ENCODE measurements at places on chromosomes 7 and 10. TPM values are rescaled to one million over a fixed set of nuclear protein-coding genes. Genes with fewer than 3 reads are reported as not detected.

DNA sequence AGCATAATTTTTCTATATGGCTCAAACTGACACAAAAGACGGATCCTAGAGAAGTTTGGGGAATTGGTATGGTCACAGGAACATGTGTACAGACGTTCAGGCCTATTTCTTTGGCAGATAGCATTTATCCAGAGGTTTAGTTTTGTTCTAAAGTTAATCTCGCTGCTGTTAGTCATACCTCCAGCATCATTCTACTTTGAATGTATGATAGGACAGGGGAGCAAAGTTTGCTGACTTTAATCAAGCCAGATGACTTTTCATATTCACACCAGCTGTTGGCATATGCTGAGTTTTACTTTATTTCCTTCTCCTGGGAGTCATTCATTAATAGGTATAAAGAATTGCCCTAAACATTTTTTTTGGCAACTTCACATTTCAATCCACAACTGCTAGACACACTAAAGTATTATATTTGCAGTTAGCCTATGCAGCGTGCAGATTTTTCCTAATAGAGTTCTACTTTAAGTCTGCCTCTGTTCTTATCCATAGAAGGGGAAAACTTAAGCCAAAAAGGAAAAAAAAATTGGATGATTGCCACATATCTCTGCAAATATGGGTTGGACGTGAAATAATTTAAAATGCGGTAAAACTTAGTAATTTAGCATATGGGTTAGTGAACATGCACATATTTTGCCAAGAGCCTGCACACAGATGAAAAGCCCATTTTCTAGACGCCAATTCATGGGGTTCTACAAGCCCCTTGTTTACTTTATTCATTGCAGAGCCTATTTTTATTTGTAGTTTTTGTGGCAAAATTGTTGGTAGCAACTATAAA lies 213.1 kb downstream of the C7orf25 start:
- no peak for DNase-seq

DNA sequence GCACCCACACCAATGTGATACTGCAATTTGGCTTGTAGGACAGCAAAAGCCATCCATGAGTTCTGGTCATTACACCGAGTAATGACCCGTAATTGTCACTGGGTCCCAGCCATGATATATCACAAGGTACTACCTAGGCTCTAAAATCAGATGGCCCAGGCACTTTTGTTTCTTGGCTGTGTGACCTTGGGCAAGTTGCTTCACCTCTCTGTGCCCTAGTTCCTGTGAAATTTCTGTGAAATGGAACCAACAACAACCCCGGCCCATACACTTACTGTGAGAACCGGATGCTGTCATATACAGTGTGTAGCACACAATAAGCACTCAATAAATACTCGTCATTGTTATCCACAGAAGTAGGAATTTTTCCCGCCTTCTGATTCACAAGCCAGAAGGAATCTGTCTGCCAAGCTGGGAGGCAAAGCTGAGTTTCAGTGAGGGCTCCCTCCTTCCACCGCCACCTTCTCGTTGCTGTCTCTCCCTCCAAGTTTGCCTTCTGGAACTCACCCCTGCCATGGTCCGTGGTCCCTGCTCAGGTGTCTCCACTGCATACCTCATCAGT lies 6.4 kb upstream of the CYTH3 start:
- peak; percentile 65 for DNase-seq

Gene PDE1C
- 14.9 TPM for total RNA-seq

Gene HTR5A
- not detected for total RNA-seq

Gene PFKP
- total RNA-seq: 361 TPM

Gene CDHR1
- 0.75 TPM for total RNA-seq

Gene SH2D4B
- not detected for total RNA-seq

Gene NRCAM
- total RNA-seq: 9.3 TPM
